ENCODE measurements at places on chromosomes 1 and 21.

GRCh38 chr1:181651276-181651675, 168.0 kb downstream of the CACNA1E start:
- DNase-seq, result peak; percentile 41

- no peak for DNase-seq
Observed at GRCh38 chr1:226692051-226692792, 46.9 kb downstream of the ITPKB start.

GRCh38 chr1:16484931-16485330, 29.2 kb downstream of the RNU1-1 start:
- no peak for DNase-seq

DNA sequence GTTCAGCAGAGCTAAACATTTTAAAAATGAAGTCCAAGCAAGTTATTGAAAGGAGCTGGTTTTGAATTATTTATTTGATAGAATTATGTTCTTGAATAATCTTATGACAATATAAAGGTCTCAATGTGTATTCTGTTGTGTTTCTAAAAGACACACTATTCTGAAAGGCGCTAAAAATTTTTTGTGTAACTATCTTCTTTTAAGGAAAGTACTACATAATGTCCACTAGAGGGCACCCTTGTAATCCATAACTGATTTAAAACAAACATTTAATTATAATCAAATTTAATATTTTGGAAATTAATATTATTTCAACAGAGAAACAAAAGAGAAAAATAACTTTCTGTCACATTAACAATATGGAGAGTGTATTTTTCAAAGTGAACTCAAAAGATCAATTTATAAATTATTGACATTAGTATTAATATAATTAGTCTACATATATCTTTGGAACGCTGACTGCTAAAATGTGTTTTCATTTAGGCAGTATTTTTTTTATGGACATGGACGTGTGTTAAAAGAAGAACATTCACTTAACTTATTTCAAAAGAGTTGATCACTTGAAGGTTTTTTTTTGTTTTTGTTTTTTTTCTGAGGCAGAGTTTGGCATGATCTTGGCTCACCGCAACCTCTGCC, 248.4 kb downstream of the DENND1B start:
- peak; percentile 32 for DNase-seq

GRCh38 chr1:22406722-22407495, 44.7 kb upstream of the ZBTB40 start:
- no peak for DNase-seq

Data from bronchial epithelial cell (primary cell).